Fibroblast of skin of right biceps (primary cell): ENCODE measurements at places on chromosomes 5 and 9.

GRCh38 chr5:2752059-2752820 is 763 bp upstream of the IRX2 start:
- peak; percentile 47 for DNase-seq

GRCh38 chr5:66518753-66519152 is 77.4 kb upstream of the MAST4 start:
- peak; percentile 28 for DNase-seq

DNA sequence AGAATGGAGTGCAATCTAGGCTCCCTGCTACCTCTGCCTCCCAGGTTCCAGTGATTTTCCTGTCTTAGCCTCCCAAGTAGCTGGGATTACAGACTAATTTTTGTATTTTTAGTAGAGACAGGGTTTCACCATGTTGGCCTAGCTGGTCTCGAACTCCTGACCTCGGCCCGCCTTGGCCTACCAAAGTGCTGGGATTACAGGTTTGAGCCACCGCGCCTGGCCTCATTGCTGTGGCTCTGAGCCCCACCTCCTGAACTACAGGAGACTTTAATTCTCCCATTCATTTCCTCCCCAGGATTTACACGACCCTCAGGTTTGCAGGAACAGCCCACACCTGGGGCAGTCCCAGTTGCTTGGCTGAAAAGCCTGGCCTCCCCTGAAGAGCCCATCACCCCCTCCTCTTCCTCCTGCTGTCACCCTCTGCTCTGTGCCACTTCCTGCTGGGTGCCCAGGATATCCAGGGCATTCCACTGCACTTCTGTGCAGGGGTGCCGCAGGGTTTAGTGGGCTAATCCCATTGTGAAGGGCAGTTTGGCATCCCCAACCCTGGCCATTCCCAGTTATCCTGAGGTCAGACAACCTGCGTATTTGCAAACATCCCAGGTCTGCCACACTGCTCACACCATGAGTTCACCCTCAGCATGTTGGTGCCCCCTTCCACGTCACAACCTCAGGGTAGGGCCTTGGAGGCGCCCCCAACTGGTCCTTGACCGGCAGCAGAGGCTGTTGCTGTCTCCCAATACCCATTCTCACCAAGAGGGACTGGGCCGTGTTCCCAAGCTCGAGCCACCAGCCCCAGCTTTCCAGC is 265.0 kb upstream of the IRX4 start:
- DNase-seq, result no peak

GRCh38 chr5:78589923-78590322 is 58.6 kb downstream of the LHFPL2 start:
- DNase-seq, result no peak

DNA sequence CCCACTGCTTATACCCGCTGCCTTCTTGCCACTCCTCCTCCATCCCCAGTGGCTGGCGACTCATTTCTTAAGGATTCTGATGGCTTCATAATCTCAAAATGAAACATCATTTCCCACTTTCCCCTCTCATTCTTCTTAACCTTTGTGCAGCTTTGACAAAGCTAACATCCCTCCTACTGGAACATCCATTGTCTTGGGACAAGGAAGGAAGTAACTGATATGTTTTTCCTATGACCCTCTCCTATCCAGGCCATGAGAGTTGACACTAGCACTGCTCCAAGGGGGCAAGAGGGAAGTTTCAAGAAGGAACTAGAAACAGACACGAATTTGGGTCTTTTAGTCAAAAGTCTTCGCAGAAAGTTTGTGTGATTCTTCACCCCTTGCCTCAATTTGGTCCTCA is 71.7 kb upstream of the SNX2 start:
- DNase-seq, result peak; percentile 27

DNA sequence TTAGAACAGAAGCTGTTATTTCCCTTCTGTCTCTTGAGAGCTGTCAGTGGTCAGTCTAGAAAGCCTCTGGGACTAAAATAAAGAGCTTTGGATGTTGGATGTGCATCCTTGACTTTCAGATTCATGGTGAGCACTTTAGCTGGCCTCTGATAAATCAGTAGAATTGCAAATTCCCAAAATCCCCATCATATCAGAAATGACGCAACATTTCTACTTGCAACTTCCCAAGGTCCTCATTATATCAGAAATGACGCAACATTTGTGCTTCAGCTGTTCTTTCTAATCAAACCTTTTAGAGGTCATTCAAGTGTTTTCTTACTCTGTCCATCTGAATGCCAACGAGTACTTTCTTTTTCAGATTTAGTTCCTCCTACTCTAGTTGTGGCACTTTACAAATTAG is 167.3 kb upstream of the MOCS2 start:
- DNase-seq, result peak; percentile 33

DNA sequence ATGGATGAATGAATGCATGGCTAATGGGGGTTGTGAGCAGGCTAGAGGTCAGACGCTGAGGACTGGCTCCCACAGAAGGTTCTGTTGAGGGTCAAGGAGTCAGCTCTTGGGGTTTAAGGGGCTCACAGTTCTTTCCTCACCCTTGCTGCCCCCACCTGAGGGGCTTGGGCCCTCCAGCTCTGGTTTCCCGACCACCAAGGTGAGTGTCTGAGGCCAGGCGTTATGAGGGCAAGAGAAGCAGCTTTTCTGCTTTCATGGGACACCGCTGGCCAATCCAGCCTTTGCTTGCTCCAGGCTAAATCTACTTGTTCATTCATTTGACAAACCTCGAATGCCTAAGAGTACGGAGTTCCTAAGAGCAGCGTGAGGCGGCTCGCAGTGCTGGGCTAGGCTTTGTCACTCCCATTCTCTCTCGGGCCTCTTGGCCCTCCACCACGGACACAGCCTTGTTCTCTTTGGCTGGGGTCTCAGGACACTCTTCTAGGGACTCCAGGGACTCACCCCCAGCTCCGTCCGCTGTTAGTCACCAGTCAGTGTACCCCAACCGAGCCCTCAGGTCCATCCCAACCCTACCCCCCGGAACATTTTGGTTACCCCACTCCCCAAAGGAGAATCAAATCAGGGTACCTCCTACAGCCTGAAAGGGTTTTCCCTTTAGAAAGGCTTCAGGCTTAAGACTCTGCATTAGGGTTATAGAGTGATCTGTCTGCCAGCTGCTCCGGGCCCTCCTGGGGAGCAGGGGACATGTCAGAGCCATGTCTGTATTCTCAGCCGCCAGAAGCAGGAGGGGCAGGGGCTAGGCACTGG is 210.1 kb upstream of the MVB12B start:
- no peak for DNase-seq

DNA sequence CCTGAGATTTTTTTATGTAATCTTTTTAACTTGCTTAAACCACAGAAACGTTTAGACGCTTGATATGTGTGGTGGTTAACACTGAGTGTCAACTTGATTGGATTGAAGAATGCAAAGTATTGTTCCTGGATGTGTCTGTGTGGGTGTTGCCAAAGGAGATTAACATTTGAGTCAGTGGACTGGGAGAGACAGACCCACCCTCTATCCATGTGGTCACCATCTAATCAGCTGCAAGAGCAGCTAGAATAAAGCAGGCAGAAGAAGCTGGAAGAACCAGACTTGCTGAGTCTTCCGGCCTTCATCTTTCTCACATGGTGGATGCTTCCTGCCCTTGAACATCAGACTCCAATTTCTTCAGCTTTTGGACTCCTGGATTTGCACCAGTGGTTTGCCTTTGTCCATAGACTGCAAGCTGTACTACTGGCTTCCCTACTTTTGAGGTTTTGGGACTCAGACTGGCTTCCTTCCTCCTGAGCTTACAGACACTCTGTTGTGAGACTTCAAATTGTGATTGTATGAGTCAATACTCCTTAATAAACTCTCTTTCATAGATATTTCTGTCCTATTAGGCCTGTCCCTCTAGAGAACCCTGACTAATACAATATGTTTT is 816.0 kb upstream of the CDH9 start:
- DNase-seq, result peak; percentile 28

- DNase-seq, result no peak
Measured at GRCh38 chr9:129100383-129101169, 10.0 kb downstream of the CRAT start.

- DNase-seq, result no peak
Measured at GRCh38 chr9:89480825-89481537, 16.9 kb downstream of the SEMA4D start.

DNA sequence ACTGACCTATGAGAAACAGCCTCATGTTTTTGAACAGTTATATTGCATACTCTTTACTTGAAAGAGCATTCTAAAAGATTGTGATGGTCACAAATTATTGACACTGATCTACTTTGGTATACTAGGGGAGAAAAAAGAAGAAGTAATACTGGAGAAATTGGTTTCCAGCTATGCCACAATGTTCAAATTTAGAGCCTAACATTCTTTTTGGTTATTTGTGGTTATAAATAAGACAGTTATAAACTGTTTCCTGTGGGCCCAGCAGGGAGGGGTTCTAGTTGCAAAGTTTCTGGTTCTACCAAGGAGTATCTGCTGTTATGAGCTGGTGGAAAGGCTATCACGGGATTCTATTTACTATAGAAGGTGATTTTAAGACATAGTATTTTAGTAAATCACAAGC is 4.8 kb downstream of the CWC27 start:
- DNase-seq, result no peak

GRCh38 chr5:150619359-150620230 is 20.9 kb upstream of the SYNPO start:
- peak; percentile 78 for DNase-seq

DNA sequence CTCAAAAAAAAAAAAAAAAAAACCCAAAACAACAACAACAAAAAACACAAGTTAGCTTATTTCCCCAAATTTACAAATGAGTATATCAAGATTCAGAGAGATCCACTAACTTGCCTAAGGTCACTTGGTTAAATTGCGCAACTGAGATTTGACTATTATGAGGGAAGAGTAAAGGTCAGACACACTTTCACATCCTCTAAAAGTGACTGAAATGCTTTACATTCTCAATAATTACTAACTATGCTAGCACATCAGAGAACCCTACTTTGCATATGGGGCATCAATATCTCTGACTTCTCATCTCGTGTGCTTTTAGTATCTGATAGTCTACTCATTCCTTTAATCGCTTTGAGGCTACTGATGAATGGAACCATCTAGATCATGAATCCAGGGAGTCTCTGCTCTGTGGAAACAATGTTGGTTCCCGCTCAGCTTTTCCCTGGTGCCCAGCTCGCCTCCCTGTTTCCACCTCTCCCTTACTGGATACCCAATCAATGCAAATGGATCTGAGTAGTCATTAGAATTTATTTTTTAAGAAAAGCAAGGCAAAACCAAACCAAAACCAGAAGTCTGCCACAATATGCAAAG is 182.1 kb upstream of the TRIM32 start:
- DNase-seq, result no peak

DNA sequence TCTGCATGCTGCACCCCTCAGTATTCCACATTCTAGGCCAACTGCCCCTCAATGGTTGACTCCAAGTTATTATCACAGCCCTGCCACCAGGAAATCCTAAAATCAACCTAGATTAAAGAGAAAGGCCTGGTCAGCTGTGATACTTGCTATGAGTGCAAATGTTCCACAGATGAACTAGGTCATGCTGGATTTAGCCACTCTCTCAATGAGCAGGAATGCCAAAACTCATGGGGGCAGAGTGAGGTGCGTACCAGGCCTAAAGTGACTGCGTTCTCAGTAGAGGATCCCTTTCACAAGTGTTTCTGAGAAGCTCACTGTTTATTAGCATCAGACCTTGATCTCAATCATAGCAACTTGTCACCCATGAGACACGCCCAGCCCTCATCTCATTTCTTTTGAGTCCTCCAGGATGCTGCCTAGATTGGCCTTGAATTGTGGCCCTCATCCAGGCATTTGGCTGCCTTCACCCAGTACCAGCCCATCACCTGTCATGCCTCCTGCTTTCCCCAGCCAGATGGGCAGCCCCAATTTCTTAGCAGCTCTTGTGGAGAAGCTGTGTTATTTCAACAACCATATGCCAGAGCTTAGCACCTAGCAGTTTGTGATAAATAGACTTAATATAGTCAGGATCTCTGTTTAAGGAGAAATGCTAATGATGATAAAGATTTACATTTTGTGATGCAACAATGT is 383.9 kb downstream of the CTNND2 start:
- no peak for DNase-seq

GRCh38 chr5:1462358-1462757 is 17.1 kb upstream of the SLC6A3 start:
- no peak for DNase-seq

DNA sequence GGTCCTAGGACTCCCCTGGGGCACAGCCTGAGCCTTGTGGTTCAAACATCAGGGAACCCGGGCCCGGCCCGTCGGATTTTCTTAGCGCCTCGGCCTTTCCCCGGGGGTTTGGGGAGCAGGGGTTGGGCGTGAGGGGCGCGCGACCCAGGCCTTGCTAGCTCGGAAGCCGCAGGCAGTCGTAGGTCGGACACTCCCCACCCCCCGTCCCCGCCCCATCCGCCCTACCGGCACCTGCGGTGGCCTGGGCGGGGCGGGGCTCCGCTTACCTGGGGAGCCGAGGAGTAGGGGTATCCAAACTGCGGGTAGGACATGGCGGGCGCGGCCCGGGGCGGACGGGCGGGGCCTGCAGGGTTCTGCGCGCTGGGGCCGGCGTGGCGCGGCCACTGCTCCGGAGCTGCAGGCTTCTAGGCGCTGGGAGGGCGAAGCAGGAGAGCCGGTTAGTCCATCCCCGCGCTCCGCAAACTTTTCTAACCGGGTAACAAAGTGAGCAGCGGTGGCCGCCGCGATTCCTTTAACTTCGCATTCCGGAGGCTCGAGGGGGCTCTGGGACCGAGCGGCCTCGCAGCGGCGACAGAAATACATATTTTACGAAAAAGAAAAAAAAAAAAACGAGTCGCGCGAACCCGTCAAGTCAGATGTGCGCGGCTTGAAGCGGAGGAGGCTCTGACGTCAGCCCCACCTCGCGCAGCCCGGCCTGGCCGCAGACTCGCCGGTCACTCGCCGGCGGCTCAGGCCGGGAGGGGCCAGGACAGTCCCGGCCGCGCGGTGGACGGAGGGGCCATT is at the start of gene IRX4:
Gene IRX4, minus strand, starts transcription at position 589 of the 783 bp plus-strand sequence. Its CDS starts 278 bp downstream, at position 311.
- DNase-seq, result no peak

DNA sequence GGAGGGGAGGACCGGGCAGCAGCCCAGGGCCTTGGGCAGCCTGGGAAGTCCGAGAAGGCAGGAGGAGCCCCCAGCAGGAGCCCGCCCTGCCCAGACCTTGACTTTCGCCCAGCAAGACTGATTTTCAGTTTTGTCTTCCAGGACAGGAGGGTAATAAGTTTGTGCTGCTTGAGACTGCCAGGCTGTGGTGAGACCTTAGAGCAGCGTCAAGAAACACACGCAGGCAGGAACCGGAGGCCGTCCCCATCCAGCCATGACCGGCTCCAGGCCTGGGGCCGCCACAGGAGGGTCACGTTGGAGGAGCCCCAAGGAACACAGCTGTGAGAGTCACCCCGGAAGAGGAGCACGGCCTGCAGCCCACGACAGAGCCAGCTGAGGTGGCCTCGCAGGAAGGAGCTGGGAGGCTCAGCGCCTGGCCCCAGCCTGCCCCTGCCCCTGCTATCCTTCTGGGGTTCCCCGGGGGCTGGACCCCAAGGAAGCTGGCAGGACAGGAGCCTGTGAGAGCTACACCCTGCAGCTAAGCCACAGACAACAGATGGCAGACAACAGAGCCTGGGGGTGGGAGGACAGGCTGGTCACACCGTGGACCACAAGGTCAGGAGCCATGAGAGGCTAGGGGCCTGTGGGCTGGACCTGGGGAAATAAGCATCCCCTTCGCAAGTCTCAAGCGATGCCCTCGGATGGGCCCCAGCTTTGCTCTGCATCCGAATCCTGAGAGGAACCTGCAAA is 126.0 kb upstream of the FAM120A start:
- DNase-seq, result no peak
